ENCODE measurements at places on chromosomes 2 and 18. TPM values are rescaled to one million over a fixed set of nuclear protein-coding genes. Genes with fewer than 3 reads are reported as not detected.

Gene UPP2
- total RNA-seq: not detected

Gene C1QL2
- not detected for total RNA-seq

Gene NABP1
- total RNA-seq: 45.4 TPM

Gene TCF23
- not detected for total RNA-seq

Gene ZFAND2B
- 49.5 TPM for total RNA-seq

Gene IL1A
- total RNA-seq: 0.11 TPM

Gene EFR3B
- total RNA-seq: 4.6 TPM

Gene CXCR1
- not detected for total RNA-seq

Gene CYTIP
- 0.26 TPM for total RNA-seq

Gene CTLA4
- not detected for total RNA-seq

Gene SMC6
- total RNA-seq: 14.1 TPM

Gene GPR45
- total RNA-seq: not detected

Gene DES
- not detected for total RNA-seq

Gene MYO5B
- total RNA-seq: 10.4 TPM

Gene ADAM23
- 0.22 TPM for total RNA-seq

Gene CROCC2
- total RNA-seq: not detected

Gene FBXO48
- total RNA-seq: 0.52 TPM

Gene GMPPA
- 85.7 TPM for total RNA-seq

Data from PC-3 (cell line).